ENCODE measurements at places on chromosomes 7 and 10. TPM values are rescaled to one million over a fixed set of nuclear protein-coding genes. Genes with fewer than 3 reads are reported as not detected.

- no peak overlapping the region for H3K27ac ChIP-seq
- H3K36me3 ChIP-seq: no peaks in the 10 kb centered on the region
- H3K4me3 ChIP-seq: no peak overlapping the region
- H3K4me1 ChIP-seq: peaks cover 4% of the 10 kb centered on the region
- no peak for DNase-seq
- peaks cover 9% of the 10 kb centered on the region for H3K27me3 ChIP-seq
Measured at GRCh38 chr10:99372546-99373271, 43.6 kb downstream of the CNNM1 start.

- H3K27ac ChIP-seq: peak overlapping the region; percentile 96
- DNase-seq: no peak
- H3K36me3 ChIP-seq: no peaks in the 10 kb centered on the region
- H3K4me3 ChIP-seq: peak overlapping the region; percentile 90
Measured at GRCh38 chr10:27242951-27243551, 2.5 kb upstream of the ACBD5 start.

GRCh38 chr10:28386503-28386868 lies 83.6 kb upstream of the MPP7 start:
- H3K4me3 ChIP-seq: no peak overlapping the region
- no peak for DNase-seq
- H3K27ac ChIP-seq: no peak overlapping the region
- no peaks in the 10 kb centered on the region for H3K4me1 ChIP-seq
- no peaks in the 10 kb centered on the region for H3K36me3 ChIP-seq

DNA sequence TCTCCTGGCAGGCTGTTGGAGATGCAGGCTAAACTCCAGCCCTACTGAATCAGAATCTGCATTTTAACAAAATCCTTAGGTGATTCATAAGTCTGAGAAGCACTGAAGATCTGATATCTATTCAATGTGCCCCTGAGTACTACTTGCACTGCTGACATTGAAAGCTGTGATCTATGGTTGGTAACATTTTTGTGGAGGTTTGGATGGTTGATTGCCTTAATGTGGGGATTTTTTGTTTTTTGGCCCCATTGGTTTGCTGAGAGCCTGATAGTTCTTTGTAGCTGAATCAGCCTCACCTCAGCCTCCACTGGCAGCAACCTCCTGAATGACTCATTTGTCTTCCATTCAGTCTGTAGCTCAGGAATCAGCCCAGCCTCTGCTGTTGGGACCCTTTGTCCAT lies 14.7 kb upstream of the LRRN3 start:
- no peak for DNase-seq
- no peaks in the 10 kb centered on the region for H3K4me1 ChIP-seq
- H3K27ac ChIP-seq: no peak overlapping the region

GRCh38 chr7:29115130-29115687 lies 31.1 kb downstream of the CPVL start:
- H3K36me3 ChIP-seq: no peaks in the 10 kb centered on the region
- H3K4me1 ChIP-seq: peaks cover 16% of the 10 kb centered on the region
- no peak for DNase-seq
- peaks cover 6% of the 10 kb centered on the region for H3K27me3 ChIP-seq

- no peaks in the 10 kb centered on the region for H3K27me3 ChIP-seq
- no peaks in the 10 kb centered on the region for H3K36me3 ChIP-seq
- H3K4me1 ChIP-seq: no peaks in the 10 kb centered on the region
- H3K4me3 ChIP-seq: no peak overlapping the region
Measured at GRCh38 chr10:55500931-55501559, 700.0 kb upstream of the PCDH15 start.

Gene DOCK4
- 78.5 TPM for total RNA-seq

Gene TLL2
- total RNA-seq: not detected

Gene OR6B1
- not detected for total RNA-seq
